ENCODE measurements at places on chromosomes 4 and X.
A peak's percentile ranks its signal among the peaks of the same experiment; 100 is the strongest.

DNA sequence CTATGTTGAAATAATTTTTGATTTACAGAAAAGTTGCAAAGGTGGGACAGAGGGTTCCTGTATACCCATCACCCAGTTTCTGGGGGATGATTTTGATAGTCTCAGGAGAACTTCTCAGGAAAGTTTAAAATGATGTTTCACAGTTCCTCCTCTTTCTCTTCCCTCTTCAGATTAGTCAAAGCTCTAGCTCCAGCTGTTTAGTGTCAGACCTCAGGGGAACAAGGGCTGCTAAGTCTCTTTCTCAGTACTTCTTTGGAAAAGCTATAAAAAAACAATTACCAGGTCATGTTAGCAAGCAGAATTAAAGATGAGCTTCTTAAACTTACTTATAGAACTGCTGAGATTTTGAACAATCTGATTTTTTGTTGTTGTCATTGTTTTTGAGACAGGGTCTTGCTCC, 12.2 kb downstream of the IL13RA1 start:
- no peak for DNase-seq

- DNase-seq, result no peak
Observed at GRCh38 chr4:53520116-53520515, 71.2 kb downstream of the LNX1 start.

DNA sequence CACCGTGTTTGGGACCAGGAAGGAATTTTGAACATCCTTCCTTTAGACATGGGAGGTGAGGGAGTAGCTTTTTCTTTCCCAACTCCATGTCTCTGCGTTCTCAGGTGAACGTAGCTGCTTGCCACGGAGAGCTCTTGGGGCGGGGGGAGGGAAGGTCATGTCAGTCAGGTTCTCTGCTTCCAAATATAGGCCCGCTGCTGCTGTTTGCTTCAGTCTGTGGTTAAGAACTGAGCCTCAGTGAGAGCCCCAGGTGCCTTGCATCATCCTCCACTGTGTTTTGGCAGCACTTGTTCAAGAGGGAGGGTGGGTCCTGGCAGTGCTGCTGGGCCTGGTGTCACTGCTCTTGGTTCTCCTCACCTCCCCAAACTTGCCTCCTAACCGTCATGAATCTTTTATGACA, 46.5 kb downstream of the HADH start:
- DNase-seq, result peak; percentile 62

GRCh38 chr4:5143940-5144339, 92.7 kb downstream of the STK32B start:
- DNase-seq, result no peak

- no peak for DNase-seq
Observed at GRCh38 chr4:138561276-138561880, 319.2 kb upstream of the SLC7A11 start.

DNA sequence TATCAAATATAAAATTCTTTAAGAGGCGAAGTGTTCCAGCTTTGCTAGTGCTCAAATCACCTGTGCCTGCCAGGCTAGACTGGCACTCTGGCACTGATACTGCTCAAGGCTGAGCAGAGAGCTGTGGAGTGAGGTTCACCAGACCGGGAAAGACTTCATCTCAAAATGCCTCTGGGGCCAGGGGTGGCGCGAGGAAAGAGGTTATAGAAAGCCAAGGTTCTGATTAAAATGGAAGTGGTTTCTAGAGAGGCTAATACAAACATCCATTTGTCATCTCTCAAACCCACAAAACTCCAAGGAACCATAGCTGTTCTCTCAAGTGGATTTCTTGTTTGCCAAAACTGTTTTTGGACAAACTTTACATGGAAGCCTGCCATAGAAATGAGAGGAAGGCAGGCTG, 41.5 kb downstream of the F11 start:
- DNase-seq, result no peak

- DNase-seq, result no peak
Observed at GRCh38 chr4:15413623-15414019, 14.2 kb upstream of the C1QTNF7 start.

GRCh38 chrX:45799576-45799975, 598.9 kb upstream of the DIPK2B start:
- no peak for DNase-seq

DNA sequence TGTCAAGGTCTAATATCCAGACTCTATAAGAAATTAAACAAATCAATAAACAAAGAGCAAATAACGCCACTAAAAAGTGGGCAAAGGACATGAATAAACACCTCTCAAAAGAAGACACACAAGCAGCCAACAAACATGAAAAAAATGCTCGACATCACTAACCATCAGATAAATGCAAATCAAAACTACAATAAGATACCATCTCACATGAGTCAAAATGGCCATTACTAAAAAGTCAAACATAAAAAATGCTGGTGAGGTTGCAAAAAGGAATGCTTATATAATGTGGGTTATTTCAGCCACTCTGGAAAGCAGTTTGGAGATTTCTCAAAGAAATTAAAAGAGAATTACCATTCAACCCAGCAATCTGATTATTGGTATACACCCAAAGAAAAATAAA, 481.1 kb downstream of the STPG2 start:
- DNase-seq, result no peak

- no peak for DNase-seq
Observed at GRCh38 chrX:48472851-48473703, 2.9 kb upstream of the FTSJ1 start.

GRCh38 chr4:76977736-76978350, 28.3 kb downstream of the SEPTIN11 start:
- no peak for DNase-seq

DNA sequence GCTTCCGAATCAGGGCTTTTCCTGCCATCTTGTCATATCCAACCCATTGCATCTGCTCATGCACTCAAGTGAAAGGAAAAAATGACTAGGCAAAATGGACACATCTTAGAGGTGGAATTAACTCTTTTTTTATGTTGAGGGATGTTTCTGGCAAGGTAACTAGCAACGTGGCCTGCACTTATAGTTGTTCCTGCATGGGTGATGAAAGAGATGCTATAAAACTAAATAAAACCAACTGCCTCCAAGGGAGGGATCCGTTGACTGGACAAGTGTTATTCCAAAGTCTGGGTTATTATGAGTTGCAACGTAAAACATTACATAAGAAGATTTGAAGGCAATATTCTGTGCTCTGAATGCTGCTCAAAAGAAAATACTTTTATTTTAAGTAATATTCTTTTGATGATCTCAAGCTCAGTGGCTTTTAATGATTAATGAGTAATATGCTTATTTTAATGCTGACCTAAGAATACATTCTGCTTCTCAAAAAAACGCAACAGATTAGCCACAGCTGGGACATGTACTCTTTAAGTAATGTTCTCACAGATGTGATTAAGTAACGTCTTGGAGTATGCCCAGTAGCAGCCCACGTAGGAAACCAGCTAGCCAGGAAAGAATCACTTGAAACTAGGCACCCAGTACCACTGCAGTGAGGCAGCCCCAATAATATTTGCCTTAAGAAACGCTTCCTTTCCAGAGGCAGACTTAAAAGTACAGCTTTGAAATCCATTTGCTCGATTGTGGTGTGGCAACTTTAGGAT, 27.4 kb downstream of the KLF3 start:
- no peak for DNase-seq

- DNase-seq, result no peak
Observed at GRCh38 chr4:16659694-16660093, 238.8 kb downstream of the LDB2 start.

- no peak for DNase-seq
Observed at GRCh38 chr4:147289181-147289580, 191.7 kb upstream of the EDNRA start.

GRCh38 chrX:48910926-48911411, 477 bp downstream of the SLC35A2 start:
- DNase-seq, result no peak

- no peak for DNase-seq
Observed at GRCh38 chr4:113497154-113497884, 264.2 kb downstream of the CAMK2D start.

GRCh38 chr4:105471566-105472176, 2.2 kb downstream of the PPA2 start:
- DNase-seq, result peak; percentile 84

DNA sequence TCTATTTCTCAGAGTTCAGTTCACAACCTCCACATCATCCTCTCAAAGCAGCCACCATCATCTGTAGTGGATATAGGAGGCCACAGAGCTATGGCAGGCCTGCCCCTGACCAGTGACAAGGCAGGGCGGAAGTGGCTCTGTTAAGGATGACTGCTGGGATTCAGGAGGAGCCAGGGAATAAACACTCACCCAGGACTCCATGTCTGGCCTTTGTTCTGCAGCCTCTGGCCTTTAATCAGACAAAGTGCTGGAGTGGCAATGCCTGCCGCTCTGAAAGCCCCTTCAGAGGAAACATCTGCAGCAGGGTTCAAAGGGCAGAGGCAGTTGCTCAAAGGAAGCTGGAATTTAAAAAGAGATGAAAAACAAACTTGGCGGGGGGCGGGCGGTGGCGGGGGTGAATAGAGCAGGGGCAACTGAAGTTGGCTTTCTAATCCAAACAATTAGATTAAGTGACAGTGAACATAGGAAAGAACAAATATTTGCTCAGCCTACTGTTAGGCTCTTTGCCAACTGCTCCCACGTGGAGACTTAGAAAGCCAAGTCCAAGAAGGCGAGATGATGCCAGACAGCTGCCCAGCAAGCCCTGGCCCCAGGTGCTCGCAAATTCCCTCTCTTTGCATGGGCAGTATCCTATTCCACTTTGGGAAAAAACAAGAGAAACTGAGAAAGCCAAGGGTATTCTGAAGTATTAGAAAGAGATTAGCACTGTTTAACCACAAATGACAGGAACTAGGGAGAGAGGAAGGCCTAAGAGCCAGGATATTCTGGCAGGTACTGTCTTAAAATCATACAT, 5.5 kb downstream of the MPP1 start:
- DNase-seq, result no peak

DNA sequence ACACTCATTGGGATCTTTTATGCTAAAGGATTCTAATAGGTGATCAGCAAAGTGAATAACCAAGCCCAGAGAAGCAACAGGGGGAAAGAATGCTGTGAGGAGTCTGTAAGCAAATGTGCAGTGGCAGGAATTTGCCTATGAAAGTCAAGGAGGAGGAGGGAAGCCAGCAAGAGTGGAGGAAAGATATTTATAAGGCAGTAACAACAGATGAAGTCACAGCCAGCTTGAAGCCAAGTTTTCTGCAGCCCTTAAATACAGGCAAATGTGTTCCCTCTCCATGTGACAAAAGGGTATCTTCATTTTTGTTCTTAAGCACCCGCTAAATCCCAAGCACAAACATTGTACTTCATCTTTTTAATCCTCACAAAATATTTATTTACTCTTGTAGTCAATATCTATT, 275.0 kb upstream of the CLNK start:
- DNase-seq, result no peak

- DNase-seq, result no peak
Observed at GRCh38 chrX:50941638-50942037, 31.1 kb downstream of the BMP15 start.

DNA sequence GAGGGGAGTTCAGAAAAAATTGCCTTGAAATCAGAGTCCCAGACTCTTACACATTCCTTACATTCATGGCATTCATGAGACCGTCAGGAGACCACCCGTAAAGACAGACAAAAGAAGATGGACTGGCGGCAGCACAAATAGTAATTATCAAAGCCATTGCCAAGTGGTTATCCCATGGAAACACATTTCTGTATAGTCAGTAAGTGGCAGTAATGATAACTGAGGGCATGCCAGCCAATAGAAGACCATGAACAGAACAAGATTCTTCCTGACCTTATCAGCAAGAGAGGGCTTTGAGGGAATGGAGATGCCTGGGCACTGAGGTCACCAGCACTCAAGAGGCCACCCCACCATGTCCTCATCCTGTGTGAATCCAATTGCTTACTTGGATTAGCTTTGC, 121.7 kb upstream of the HCCS start:
- DNase-seq, result no peak

GRCh38 chrX:11434607-11435006, 141.4 kb downstream of the AMELX start:
- DNase-seq, result no peak

- DNase-seq, result no peak
Observed at GRCh38 chrX:81202943-81203342, 1.0 kb downstream of the SH3BGRL start.

- DNase-seq, result no peak
Observed at GRCh38 chr4:95910749-95911148, 70.9 kb downstream of the PDHA2 start.

- DNase-seq, result peak; percentile 44
Observed at GRCh38 chrX:153649178-153649914, 2.3 kb downstream of the DUSP9 start.

DNA sequence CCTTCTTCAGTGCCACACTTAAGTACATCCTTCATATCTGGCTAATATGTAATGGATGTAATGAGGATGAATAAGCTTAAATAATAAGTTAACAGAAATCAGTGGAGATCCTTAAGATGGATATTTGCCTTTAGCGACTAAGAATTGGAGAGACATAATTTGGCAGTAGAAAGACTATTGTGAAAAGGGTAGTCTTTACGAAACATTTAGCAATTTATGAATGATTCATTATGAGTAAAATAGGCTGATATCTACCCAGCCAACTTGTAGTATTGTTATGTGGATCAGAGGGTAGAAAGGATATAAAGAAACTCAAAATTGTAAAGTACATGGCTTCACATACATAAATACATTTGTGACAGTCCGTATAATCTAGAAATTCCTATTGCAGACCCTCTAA, 2371.8 kb downstream of the PCDH7 start:
- DNase-seq, result no peak

DNA sequence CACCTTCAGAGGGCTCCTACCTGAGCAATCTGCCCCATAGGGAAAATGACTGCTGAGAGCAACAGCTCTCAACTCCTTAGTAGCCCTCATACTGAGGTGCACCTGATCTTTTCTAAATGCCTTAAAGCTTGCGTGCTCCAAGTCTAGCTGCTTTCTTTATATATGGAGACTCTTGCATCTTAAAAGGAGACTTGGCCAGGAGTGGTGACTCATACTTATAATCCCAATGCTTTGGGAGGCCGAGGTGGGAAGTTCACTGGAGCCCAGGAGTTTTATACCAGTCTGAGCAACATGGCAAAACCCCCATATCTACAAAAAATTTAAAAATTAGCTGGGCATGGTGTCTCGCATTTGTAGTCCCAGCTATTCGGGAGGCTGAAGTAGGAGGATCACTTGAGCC, 78.1 kb upstream of the TRIM2 start:
- DNase-seq, result no peak

GRCh38 chrX:83759872-83760271, 101.1 kb upstream of the CYLC1 start:
- DNase-seq, result no peak

- DNase-seq, result no peak
Observed at GRCh38 chrX:103187953-103188475, 26.9 kb upstream of the BEX4 start.
